ENCODE measurements at places on chromosomes 2 and 18.

GRCh38 chr2:10096641-10097040 lies 16.4 kb upstream of the CYS1 start:
- DNase-seq = no peak

GRCh38 chr2:40284797-40285196 lies 167.1 kb downstream of the SLC8A1 start:
- no peak for DNase-seq

- DNase-seq = no peak
Measured at GRCh38 chr18:45441110-45441847, 174.0 kb upstream of the SLC14A2 start.

- no peak for DNase-seq
Measured at GRCh38 chr18:25990473-25990872, 99.9 kb downstream of the SS18 start.

DNA sequence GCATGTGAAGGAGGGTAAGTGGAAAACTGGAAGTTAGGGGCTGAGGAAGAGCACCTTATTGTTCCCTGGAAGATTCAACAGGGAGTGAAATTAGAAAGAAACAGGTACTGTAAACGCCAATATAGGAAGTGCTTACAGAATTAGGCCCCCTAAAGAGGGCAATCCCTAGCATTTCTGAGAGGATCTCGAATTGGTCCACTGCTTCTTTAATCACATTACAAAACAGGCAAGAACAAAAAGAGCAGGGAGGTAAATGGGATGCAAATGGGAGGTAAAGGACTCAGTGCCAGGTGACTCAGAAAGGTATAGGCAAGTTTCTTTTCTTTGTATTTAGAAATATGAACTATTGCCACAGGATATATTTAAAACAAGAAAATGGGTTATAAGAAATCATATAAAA lies 116.4 kb upstream of the FANCL start:
- DNase-seq = no peak

- no peak for DNase-seq
Measured at GRCh38 chr2:28210535-28210934, 182.1 kb upstream of the FOSL2 start.

DNA sequence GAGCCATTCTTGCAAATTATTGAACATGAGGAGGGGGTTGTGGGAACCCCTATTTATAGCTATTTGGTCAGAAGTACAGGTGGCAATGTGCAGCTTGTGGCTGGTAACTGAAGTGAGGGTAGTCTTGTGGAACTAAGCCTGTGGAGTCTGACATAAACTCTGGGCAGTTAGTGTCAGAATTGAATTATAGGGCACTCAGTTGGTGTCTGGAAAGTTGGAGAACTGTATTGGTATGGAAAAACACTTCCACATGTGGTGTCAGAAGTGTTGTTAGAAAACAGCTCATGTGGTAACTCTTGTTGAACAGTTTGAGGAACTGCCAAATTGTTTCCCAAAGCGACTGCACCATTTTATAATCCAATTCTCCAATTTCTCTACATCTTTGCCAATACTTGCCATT lies 7.5 kb downstream of the RALBP1 start:
- no peak for DNase-seq

- no peak for DNase-seq
Measured at GRCh38 chr18:11391661-11392060, 217.7 kb upstream of the SLC35G4 start.

DNA sequence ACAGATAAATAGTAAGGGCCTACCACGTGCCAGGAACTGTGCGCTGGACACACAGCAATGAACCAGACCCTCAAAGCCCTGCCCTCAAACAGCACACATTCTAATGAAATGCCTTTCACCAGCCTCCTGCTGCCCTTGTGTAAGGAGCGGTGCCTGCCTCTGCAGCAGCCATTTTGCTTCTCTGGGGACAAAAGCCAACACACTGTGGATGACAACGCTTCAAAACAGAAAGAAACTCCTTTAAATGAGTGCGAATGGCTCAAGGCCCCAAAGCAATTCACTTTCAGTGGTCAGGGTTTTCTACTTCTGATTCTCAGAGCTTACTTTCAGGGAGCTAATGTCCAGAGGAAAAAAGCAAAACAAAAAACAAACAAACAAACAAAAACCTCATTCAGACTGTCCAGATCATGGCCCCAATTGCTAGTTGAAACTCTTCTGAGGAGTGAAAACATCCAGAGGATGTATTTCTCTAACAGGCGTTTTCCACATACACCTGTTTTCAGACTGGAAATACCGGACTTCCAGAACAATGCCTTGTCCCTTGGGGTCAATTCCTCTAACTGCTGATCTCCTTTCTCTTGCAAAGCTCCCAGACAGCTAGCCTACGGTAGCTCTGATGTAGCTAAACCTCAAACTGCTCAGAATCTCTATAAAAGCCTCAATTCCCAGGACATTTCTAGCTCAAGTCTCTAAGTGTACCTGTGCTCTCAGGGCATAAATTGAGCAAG lies 323.3 kb upstream of the ZNF521 start:
- no peak for DNase-seq

- no peak for DNase-seq
Measured at GRCh38 chr2:236317938-236318396, 53.8 kb upstream of the ASB18 start.

DNA sequence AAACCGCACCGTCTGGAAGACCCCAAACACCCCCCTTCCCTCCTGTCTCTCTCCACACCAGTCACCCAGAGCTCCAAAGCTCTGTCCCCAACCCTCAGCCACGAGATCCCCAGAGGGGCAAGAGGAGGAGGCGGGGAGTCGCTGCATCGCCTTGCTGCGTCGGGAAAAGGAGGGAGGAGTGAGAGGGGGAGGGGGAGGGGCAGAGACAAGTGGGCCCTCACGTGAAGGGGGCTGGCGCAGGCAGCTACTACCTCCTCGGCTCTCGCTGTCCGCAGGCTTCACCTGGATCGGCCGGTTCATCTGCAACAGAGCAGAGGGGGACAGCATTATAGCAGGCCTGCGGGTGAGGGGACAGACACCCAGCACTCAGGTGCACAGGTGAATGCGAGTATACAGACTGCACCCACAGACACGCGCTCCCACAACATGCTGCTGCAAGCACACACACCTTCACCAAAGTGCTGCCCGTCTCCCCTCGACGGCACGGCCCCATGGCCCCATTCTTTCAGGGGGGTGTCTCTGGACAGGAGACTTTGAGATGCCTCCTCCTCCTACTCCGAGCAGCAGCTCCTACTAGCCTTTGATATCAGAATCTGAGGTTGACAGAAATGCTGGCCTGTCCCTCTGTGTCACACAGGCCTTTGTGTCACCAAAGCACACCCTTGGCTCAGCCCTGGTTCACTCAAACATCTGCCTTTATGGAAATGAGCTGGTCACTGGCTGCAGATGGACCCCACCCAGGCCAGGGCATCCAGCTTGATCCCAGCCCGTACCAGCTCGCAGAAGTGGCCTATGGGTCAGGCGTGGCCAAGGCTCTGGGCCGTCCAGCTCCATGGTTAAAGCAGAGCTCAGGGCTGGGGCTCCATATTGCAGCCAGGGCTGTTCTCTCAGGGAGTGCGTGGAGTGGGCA lies 243.8 kb downstream of the CELF4 start:
- no peak for DNase-seq

GRCh38 chr2:176001281-176001915 lies 669 bp downstream of the LNPK start:
- DNase-seq = peak; percentile 33

DNA sequence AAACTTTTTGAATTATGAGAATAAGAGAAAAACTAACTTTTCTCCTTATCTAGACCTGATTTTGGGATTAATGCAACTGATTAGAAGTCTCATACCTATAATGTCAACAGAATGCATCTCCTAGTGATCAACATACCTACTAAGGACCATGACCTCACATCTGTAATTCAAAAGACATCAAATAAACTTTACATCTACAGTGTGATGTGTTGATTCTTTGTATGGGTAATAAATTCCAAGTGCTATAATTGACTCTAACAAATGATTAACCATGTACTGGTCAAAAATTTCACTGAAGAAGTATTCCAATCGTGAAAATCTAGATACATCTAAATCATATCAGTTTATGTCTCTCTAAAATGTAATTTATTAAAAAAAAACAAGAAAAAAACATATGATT lies 84.5 kb downstream of the STRN start:
- DNase-seq = no peak

DNA sequence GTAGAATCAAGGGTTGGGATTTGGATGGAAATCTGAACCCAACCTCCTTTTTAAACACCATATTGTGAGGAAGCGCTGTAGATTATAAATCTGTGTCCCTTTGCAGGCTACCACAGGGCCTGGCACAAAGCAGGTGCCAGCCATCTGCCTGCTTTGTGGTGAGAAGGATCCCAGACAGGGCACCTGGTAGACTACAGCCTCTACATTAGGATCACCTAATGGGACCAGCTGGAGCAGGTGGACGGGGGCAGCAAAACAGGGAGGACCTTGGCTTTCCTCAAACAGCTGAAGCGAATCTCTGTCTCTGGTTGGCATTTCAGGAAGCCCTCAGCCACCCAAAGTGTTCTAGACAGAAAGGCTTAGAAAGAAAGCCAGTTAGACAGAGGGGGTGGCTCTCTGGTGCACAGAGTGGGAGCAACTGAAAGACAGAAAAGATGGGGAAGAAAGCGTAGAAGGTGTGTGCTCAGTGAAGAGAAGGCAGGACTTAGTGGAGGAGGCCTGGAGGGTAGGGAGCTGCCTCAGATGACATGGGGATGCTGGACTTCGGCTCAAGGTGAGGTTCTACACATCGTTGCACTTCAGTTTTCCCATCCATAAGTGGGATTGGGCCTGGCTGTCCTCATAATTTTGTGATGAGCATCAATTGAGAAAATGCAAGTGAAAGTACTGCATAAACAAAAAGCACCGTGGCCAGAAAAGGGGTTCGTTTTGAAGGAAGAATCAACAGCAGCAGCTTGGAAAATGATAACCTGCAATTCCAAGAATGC lies 350.8 kb downstream of the CYRIA start:
- no peak for DNase-seq

DNA sequence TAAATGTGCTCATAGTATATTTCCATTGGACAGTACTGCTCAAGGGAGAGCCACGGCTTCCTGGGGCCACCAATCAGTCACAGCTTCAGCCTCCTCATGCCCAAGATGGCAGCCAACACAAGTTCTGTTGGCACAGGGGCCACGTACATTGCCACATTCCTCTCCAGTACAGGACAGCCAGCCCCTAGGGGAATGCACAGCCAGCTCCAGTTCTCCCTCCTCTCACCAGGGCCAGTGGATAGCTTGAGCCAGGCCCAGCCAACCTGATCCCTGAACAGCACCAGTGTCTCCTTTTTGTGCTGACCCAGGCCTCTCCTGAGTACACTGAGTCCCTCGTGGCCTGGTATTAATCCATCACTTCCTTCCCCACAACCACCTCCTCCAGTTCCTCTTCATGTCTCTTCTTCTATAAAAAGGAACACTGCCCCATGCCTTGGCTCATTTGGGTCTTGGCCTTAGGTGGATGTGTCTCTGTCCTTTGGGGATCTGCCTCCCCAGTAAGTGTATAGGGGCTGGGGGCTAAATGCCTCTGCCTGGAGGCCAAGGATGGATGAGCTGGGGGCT lies 168.7 kb downstream of the TNS1 start:
- DNase-seq = no peak

Data from neural crest cell (in vitro differentiated cells).